ENCODE measurements at places on chromosomes 7 and 10.

DNA sequence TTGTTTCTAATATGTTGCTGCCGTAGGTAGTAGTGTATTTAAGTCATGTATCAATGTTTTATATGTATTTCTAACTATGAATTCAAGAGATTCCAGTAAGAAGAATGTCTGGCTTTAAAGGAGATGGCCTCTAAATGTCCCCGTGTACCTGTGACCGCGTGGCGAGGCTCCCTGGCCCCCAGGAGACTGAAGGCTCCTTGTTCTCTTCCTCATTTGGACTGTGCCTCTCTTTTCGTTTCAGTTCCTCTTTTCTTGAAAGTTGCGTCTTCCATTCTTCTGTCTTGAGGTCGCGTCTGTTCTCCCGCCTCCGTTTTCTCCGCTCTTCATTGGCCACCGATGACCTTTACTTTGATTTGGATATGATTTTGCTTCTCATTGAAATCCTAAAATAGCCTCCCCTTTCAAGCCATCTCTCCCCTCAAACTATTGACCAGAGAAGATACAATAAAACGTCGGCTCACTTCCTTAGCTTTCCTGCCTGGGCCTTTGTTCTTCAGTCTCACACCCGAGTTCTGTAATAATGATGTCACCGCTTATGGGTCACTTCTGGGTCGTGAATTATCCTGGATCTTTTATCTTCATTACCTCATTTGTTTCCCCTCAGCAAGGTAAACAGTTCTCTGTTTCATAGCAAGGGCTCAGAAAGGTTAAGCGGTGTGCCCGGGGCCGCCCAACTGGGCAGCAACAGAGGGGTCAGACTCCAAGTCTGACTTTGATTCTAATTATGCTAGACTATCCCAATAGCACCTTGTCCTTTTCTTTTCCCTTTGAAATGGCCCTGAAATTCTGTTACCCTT, 28.7 kb downstream of the WIPI2 start:
- no peak for DNase-seq

- no peak for DNase-seq
These were observed 7.7 kb upstream of the SCART1 start for GRCh38 chr10:133445751-133446708.

DNA sequence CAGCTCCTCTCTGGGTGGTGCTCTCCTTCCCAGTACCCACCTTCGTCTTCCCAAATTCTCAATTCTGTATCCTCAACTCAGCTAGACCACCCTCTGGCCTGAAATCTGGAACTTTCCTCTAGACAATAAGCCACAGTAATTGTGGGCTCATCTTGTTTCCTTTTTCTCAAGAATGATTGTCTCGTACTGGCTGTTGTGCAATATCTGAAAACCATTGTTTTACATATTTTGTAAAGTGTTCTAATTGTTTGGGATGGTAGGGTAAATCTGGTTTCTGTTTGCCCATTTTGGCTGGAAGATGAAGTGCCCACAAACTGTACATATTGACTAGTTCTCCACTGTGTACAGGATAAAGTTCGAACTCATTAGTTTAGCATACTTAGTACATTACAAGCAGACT, 11.3 kb upstream of the NOBOX start:
- no peak for DNase-seq

DNA sequence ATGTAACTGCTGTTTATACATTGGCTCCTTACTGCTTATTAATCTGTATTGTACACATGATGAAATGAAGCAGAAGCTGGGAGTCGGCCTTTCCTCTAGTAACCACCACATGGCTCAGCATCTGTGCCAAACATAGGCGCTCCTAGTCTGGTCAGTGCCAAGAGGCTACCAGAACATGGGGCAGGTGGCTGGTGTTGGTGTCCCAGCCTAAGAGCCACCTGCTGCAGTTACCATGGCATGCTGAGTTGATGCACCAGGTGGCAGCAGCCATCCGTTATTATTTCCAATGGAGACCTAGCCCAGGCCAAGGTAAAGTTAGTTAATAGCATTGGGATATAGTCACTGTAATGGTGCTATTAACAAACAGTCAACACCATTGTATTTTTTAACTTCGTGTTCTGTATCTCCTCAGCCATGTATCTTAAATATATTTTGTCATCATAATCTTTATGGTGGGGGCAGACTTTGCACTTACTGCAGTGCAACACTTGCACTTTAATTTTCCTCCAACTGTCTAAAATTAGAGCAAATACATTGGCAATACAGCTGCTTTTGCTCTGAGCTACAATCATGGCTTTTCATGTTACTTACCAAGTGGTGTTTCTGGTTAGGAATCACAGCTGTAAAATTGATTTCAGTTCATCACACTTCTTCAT, 33.1 kb downstream of the HBP1 start:
- DNase-seq = peak; percentile 13

DNA sequence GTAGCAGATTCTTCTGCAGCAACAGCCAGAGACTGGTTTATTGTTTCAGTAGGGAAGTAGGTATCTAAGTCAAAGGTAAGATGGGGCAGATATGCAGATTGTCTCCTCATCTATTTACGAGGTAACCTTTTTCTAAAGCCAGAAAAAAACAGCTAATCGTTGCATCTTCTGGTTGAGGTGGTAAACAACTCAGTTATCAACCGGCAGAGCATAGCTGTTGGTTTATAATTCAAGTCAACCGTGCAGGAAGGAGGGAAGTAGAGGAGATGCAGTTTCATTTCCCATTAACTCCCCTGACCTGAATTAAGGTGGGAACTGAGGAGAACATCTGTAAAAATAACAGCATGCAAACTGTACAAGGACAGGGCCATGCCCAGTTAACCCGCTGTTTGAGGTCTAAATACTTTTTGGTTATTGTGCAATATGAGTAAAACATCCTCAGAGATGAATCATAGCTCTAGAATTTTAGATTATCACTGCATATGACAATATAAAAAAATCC, 156.5 kb upstream of the ITGB1 start:
- no peak for DNase-seq

DNA sequence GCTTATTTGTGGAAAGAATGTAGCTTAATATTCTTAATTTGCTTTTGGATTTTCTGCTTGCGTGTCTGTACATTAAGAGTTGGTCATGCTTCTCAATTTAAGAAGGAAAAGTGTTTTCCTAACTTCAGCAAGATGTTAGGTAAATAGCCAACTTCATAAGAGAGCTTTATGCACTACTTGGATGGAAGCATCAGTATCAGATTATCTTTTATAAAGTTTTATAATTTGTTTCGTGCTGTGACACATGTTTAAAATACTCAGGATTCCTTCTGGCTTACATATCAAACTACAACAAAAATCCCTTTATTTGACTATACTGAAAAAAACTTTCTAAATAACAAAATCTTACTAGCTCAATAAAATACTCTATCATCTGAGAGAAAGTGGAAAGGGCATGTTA, 34.8 kb upstream of the AGR2 start:
- DNase-seq = no peak

GRCh38 chr10:107952649-107953556, 788.4 kb upstream of the SORCS1 start:
- no peak for DNase-seq

- no peak for DNase-seq
These were observed 90.7 kb upstream of the TMEM26 start for GRCh38 chr10:61543831-61544230.

GRCh38 chr7:139430443-139430842, 53.0 kb downstream of the KLRG2 start:
- DNase-seq = no peak

GRCh38 chr10:127797339-127797738, 60.4 kb downstream of the FOXI2 start:
- no peak for DNase-seq

GRCh38 chr7:118298771-118299170, 74.3 kb downstream of the ANKRD7 start:
- no peak for DNase-seq

GRCh38 chr7:151824373-151824933, 52.5 kb downstream of the PRKAG2 start:
- no peak for DNase-seq

GRCh38 chr7:91288208-91288824, 24.1 kb downstream of the FZD1 start:
- DNase-seq = peak; percentile 28

DNA sequence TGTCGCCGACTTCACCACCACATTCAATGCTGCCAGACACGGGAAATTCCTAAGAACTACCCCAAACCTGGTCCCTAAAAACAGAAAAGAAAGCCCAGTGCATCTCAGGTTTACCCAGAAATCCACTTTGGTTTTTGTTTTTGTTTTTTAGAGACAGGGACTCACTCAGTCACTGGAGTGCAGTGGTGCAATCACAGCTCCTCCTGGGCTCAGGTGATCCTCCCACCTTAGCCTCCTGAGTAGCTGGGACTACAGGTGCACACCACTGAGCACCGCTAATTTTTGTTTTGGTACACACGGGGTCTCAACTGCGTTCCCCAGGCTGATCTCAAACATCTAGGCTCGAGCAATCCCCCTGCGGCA, 22.8 kb downstream of the MAD1L1 start:
- no peak for DNase-seq

- no peak for DNase-seq
These were observed 40.8 kb upstream of the NKX6-2 start for GRCh38 chr10:132826524-132827422.

GRCh38 chr7:95976369-95977060, 204.2 kb downstream of the DYNC1I1 start:
- no peak for DNase-seq

GRCh38 chr7:37920305-37920848, at the start of gene EPDR1:
Gene EPDR1, plus strand, starts transcription at chr7:37920640. Its CDS starts 300 bp downstream, at chr7:37920940.
- DNase-seq = peak; percentile 46

DNA sequence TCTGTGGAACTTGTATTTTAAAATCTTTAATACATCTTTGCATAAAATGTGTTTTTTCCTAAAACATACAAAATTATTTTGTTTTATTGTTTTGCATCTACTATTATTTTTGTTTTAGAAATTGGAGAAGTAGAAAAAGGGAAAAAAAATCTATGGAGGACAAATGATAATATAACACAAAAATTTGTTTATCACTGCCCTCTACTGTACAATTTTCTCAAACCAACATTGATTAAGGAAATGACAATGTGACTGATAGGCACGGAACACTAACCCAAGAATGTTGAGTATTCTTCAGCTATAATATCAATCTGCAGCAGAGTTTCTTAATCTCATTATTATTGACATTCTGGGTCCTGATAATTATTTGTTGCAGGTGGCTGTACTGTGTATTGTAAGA, 9.5 kb upstream of the ING3 start:
- no peak for DNase-seq

DNA sequence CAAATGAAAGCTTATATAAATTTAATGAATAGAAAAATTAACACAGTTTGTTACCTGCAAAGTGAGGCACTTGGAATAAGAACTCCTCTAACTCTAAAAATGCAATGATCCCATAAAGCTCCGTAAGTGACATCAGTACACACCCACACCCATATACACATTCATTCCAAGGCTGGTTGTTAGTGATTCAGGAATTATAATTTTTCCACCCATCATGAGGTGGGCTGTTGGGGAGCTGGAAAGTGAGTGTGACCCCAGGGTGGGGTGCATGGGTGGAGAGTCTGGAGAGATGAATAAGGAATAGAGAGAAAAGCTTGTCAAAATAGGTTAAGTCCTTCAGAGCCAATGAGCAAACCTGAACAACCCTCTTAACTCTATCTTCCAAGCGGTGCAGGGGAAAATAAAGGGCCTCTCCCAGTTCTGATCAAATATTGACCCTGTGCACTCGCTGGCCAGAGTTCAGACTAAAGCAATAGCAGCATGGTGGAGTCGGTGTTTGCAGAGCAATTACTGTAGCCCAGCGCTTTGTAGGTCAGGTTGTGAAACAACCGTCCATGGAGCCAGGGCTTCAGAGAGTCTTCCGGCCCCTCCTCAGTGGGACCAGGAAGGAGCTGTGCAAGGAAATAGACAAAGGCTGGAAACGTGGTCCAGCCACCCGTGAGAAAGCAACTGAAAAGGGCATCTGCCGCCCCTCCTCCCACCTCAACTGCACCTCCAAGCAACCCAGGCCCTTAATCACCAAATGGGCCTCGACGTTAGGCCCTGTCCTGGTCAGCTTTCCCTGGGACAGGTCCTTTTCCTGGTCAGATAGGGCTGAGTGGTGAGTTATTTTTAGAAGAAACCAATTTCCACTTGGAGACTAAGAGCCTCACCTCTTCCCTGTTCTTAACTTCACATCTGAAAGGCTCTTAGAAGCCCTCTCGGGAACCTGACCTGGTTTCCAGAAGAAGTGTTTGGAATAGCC, 61.2 kb downstream of the SH3PXD2A start:
- no peak for DNase-seq

- DNase-seq = no peak
These were observed 633.2 kb upstream of the NRP1 start for GRCh38 chr10:33967606-33968120.

- no peak for DNase-seq
These were observed 56.5 kb upstream of the EFCAB10 start for GRCh38 chr7:105637755-105638154.

- no peak for DNase-seq
These were observed 2.0 kb downstream of the FZD9 start for GRCh38 chr7:73435471-73436009.

DNA sequence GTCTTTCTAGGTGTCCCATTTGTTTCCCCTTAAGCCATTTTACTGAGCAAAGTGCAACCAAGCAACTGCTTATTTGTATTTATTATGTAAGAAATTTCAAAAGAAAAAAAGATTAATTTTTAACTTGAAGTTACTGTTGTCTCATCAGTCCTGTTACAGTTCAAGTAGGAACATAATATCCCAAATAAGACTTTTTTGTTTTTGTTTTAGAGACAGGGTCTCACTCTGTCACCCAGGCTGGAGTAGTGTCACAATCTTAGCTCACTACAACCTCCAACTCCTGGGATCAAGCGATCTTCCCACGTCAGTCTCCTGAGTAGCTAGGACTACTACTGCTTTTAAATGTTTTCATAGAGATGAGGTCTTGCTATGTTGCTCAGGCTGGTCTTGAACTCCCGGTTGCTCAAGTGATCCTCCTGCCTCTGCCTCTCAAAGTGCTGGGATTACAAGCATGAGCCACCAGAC, 101.9 kb downstream of the MICU1 start:
- DNase-seq = no peak

DNA sequence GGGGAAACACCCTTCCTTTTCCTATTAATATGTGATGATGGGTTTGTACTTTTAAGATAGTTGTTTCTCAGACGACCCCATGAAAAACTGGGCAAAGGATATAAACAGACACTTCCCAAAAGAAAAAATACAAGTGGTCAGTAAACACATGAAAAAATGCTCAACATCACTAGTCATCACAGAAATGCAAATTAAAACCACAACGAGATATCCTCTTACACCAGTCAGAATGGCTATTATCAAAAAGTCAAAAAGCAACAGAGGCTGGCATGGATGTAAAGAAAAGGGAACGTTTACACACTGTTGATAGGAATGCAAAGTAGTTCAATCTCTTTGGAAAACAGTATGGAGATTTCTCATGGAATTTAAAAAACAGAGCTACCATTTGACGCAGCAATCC, 111.4 kb upstream of the ZEB1 start:
- DNase-seq = no peak

DNA sequence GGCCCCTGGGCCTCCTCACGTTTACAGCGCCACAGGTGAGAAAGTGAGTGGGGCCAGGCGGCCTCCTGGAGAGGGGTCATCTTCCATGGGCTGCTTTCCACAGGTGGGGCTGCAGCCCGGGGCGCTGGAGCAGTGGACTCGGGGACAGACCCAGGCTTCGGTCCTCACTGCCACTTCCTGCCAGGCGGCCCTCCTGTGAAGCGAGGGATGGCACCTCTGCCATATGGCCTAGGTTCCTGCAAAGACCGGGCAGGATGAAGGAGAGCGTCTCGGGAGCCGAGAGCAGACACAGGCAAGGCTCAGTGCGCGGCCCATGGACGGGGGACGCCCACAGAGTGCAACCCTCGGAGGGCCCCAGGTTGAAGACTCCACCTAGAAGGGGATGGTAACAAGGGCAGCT, 106.8 kb downstream of the MAD1L1 start:
- DNase-seq = no peak

Data from activated T-cell treated with anti-CD3 and anti-CD28 coated beads, Interleukin-2, amount 50 U/mL, for 72 hours (primary cell).